ENCODE measurements at places on chromosomes 2 and 18.

DNA sequence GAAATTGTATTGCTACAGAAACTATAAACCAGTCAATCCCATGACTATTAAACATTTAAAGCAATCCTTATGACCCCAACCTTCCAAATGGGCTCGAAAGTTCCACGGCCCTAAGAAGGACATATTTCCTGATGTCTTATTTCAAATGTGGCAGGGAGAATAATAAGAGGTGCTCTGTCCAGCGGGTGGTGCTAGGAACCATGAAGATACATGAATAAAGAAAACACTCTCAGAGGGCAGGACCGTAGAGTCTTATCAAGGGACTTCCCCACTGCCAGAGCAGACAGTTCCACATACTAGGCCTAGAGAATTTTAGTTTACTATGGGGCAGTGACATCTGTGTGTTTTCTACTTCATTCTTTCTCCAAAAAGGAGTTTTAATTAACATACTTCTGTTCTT, 187.1 kb upstream of the PIK3C3 start:
- DNase-seq: no peak

- DNase-seq: no peak
Measured at GRCh38 chr2:210548878-210549384, 7.5 kb upstream of the CPS1 start.

GRCh38 chr2:185633621-185634020, 105.0 kb upstream of the FSIP2 start:
- no peak for DNase-seq

DNA sequence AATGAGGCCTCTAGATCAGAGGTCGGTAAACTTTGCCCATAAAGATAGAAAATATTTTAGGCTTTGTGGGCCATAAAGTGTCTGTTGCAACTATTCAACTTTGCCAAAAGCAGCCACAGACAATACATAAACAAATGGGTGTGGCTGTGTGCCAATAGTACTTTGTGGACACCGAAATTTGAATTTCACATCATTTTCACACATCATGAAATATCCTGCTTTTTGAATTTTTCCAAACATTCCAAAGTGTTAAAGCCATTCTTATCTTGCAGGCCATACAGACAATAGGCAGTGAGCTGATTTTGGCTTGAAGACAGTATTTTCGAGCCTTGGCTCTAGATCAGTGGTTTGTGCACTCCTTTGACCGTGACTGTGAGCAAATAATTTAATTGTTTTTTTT, 51.1 kb upstream of the EPC2 start:
- no peak for DNase-seq

DNA sequence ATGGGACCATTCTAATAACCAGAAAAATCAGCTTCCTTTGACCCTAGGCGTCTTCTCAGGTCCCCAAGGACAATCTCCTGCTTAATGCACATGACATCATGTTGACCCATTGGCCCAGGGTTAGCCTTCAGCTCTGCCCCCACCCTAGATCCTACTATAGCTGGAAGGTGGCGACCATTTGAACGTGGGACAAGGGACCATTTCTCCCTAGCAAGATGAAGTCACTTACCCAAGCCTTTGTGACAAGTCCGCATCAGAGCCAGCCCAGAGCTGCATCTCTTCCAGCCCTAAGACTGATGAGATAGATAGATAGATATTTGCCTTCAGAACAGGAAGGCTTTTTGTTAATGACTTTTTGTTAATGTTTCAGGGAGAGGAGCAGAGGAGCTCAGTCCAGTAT, 28.2 kb upstream of the TAF1B start:
- no peak for DNase-seq

DNA sequence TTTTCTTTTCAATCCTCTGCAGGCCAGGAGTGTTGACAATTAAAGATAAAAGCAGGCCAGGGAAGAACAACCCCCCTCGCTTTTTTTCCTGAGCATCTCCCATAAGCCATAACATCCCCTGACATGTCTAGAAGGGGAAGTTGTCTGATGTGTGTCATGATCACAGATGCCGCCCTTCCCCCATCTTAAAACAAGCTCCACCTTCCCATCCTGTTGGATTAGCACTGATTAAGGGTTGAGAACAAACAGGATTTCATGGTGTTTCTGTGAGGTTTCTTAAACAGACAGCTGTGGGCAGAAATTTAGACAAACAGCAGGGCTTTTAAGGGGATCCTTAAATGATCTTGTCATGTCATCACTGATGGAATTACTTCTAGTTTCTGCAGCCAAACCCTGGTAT, 59.4 kb upstream of the UPP2 start:
- DNase-seq: no peak

DNA sequence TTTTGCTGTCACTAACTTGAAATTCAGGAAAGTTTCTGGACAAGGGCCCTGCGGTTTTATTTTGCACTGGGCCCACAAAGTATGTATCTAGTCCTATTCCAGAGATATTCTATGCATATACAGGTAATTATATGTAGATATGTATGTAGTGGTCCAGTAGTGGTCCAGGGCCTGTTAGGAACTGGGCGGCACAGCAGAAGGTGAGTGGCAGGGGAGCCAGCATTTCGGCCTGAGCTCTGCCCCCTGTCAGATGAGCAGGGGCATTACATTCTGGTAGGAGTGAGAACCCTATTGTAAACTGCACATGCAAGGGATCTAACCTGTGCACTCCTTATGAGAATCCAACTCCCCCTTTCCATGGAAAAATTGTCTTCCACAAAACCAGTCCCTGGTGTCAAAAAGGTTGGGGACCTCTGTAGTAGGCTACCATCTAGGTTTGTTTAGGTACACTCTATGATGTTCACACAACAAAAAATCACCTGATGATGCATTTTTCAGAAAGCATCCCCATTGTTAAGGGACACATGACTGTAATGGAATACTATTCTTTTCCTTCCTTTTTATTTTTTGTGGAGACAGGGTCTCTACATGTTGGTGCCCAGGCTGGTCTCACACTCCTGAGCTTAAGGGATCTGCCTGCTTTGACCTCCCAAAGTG, 2.8 kb upstream of the PPP4R3B start:
- DNase-seq: no peak

DNA sequence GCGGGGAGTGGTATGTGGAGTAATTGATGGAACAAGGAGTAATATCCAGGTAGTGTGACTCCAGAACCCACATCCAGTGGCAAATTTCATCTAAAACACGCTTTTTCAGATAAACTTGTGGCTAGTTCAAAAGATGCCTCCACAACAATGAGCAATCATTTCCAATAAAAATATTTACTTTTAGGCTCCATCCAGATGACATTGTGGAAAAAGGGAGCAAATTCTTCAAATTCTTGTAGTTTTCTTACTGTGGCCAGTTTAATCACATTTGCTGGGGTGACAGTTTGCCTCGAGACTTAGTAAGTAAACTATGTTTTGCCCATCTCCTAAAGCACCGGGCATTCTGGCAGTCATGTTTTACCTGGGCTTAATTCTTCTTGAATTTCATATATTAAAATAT, 243.6 kb downstream of the IRS1 start:
- DNase-seq: no peak

GRCh38 chr2:156192468-156192867, 140.1 kb downstream of the NR4A2 start:
- DNase-seq: no peak

- DNase-seq: no peak
Measured at GRCh38 chr18:68447286-68447685, 267.6 kb downstream of the TMX3 start.

DNA sequence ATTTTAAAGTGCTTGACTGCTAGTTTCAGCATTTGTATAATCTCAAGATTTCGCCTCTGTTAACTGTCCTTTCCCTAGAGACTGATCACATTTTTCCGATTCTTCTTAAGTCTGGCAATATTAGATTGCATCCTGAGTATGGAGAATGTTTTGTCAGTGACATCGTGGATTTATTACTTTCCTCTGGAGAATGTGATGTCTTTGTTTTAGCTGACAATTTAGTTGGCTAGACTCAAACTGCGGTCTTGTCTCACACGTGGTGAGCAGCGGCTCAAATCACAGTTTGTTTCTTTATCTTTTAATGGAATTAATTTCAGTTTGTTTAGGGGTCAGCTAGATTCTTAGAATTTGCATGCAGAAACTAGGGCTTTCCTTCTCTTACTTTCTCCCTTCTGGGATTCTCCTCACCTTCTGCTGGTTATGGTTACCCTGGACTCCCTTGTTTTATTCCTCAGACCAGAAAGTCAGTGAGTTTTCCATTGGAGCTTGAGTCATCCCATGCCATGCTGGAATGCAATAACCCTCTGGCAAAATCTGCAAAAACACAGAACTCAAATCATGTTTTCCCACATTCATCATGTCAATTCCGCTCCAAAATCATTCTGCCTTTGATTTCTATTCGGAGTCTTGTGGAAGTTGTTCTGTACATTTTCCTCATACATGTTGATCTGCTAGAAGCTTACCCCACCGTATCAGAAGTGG, 327.2 kb upstream of the TRIB2 start:
- DNase-seq: no peak

DNA sequence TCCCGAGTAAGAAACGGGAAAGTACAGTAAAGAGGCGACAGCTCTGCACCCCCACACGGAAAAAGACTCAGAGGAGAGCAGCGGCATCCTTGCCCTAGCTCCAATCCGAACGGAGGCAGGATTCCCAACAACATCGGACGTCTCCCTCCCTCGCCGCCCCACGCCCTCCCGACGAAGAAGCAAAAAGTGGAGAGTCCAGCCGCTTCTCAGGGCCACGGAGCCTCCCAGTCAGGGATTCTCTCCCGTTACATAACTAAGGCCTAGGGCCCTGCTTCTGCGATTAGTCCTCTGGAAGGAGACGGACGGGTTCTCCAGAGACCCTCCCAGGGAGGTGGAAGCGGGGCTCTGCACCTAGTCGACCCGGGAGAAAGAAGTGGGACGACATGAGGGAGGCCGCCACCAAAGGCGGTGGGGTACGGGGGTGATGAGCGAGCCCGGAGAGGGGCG, 587 bp downstream of the SUMO1 start:
- DNase-seq: peak; percentile 9

- no peak for DNase-seq
Measured at GRCh38 chr2:32962690-32963089, 15.9 kb downstream of the LTBP1 start.

DNA sequence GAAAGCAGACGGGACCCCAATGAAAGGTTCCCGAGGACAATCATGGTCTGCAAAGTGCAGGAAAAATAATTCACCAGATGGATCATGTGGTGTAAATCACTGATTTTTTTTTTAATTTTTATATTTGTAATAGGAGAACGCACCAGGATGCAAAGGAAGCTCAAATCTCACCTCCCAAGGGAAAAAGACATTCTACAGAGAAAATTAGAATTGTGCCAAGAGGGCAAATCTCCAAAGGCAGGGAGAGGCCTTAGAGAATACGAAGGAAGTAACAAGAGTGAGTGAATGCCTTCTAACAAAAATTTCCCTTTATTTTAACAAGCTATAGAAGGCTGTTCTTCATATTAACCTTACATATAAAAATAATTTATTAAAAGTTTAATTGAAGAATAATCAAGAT, 90.9 kb downstream of the ANKRD44 start:
- no peak for DNase-seq

DNA sequence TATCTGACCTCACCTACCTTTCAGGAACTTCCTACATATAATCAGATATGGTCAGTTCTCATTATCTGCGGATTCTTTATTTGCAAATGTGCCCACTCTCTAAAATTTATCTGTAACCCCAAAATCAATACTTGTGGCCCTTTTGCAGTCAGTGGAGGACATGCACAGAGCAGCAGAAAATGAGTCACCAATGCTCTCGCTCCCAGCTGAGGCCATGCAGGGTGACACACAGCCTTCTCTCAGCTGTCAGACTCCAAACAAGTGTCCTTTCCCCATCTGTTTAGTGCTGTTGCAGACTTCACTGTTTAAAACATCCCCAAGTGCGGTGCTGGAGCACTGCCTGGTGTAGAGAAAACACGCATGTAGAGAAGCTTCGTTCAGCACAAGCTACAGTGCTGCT, 171.9 kb upstream of the SALL3 start:
- DNase-seq: no peak

GRCh38 chr2:227824711-227825110, 11.1 kb downstream of the CCL20 start:
- no peak for DNase-seq

DNA sequence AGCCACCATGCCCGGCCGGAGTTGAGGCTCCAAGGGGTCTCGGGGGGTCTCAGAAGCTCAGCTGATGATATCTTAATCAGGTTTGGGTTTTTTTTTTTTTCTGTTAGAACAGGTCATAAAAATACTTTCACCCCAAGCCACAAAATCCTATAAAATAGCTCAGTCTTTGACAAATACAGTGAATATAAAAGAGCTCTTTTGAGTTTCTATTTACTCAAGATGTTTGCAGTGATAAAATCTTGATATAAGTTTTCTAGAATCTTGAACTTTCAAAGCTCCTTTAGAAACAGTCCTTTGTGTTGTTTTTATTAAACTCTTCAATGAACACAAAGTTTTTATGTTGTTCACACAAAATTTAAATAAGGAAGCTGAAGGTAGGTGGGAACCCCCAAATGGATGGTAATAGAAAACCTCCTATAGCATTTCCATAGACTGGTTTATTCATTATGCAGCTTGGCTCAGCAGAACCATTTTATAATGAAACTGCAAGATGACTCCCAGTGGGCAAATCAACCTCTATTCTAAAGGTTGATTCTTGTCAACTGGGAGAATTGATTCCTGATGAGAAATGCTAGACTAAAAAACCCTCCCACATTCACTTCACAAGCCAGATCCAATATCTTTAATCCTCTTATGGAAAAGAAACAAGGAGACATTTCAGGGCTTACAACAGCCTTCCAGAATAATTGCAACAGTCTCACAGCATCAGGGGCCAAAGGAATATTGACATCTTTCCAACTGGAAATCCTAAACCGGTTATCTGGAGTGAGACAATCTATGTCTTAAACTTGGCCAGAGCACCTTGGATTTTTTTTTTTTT, 13.6 kb upstream of the NARS1 start:
- no peak for DNase-seq

DNA sequence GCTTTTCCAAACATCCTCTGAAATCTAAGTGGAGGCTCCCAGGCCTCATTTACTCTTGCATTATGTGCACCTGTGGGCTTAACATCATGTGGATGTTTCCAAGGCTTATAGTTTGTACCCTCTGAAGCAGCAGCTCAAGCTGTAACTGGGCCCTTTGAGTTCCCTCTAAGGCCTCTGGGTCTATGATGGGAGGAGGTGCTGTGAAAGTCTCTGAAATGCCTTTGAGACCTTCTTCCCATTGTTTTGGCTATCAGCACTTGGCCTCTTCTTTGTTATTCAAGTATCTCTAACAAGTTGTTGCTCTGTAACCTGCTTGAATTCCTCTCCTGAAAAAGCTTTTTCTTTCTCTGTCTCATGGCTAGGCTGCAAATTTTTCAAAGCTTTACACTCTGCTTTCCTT, 58.1 kb upstream of the MYT1L start:
- DNase-seq: no peak

All from stimulated activated CD4-positive, alpha-beta T cell treated with anti-CD3 and anti-CD28 coated beads, Interleukin-4, amount 100 ng/mL, for 4 hours (primary cell).